Hematopoietic multipotent progenitor cell treated with erythropoietin and hydrocortisone succinate and interleukin-3 and kit ligand, for 17 days (in vitro differentiated cells): ENCODE measurements at places on chromosomes 12 and 14.

DNA sequence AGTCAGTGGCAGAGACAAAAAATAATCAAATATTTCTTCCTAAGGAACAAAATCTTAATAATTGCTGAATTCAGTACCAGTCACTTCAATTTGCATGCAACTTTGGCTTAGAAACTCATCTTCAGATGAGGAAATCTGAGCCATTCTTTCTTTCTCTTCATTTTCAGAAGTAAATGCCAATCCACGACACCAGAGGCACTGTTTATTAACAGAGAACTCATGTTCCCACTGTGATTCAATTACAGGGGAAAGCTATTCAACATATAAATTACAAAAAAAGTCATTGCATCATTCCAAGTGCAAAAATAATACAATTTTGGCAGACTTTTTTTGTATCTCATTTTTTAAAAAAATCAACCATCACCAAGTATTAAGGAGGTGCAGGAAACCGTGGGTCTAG, 816.1 kb upstream of the TMEM132C start:
- no peak for DNase-seq

DNA sequence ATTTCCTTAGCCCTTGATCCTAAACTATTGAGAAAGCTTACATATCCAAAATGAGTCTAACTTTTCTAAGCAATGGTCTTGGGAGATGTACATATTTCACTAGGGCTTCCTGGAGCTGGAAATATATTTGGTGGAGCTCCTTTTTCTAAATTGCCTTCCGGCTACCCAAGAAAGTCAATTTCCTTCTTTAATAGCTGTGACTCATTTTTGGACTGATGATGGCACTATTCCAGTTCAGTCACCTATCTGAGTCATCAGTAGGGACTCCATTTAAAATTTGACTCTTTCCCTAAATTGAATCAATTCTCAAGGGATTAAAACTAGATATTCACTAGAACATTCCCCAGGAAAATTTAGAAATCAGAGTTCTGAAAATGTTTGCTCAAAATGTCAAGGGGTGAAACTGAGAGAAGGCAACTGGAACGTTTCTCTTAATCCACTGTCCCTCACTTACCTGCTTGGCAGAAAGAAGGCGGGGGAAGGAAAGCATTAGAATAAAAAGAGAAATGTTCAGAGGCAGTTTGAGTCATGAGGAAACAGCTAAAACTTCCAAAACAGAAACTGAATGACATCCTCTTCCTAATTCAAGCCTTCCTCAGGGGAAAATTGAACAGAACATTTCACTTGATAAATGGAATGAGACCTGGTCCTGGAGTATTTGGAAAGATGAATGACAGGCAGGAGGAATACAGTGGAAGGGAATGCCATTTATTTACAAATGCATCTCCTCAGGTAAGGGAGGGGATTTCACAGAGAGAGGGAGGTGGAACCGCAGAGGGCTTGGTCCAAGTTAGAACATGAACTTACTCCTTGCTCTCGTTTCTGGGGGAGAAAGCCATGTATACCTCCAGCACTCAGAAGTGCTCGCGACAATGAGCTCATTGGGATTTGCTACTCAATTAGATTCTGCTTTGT, 91.2 kb downstream of the RGS6 start:
- peak; percentile 25 for DNase-seq

DNA sequence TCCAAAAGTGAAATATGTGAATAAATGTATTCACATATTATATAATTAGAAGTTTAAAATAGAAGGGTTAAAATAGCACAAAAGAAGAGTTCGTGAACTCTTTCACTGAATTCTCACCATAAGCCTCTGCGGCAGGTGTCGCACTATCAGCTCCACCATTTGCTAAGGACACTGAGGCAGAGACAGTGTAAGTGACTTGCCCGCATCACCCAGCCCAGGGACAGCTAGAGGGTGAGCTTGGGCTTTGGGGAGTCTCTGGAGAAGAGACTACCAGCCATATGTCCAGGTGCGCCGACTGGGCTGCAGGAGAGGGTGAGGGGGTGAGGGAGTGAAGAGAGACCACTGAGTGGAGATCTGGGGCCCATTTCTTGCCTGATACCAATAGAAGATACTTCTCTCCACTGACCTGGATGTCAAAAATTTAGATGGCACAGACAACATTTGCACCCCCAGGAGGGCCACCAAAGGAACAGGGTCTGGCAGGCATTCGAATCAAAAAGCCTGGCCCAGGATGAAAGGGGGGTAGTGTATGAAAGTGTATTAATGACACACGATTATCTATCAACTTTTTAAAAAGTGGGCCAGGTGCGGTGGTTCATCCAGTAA, 28.5 kb downstream of the FAIM2 start:
- DNase-seq: no peak

DNA sequence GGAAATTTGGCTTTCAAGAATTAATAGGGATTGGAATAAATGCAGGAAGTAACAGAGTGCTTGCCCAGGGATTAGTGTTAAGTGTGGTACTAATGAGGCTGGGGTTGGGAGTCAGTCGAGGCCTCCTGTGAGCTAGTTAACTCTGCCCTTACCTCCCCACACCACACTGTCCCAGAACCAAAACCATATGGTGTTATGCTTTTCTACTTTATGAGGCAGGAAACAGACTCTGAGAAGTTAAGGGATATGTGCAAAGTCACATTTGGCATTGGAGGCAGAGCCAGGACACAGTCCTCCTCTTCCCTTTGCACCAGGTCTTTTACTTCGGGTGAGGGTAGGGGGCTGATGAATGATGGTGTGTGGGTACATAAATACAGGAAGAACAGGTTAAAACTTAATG, 41.9 kb downstream of the PELI2 start:
- no peak for DNase-seq

DNA sequence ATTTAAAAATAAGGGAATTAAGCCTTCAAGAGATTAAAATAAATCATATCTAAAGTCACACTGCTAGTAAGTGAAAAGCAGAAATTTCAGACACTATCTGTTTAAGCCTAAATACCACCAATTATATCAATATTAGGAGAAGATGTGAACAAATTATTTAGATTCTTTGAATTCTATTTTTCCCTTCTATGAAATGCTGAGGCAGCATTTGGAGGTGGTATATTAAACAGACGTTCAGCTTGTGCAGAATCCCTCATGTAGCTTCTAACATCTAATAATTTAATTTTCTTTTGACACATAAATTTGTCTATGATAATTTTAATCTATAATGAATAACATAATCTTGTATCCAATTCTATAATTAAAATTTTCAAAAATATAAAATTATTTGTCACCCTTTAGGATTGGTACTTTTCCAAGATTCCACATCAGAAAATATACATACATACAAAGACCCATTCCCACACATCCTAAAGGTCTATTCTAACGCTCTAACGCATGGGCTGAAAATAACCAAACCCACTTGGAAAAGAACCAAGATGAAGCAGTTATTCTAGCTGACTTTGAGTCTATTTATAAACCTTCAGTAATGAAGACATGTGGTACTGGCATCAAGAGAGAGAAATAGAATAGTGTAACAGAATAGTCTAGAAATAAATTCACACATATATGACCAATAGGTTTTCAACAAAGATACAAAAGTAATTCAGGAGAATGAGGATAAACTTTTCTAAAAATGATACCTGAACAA, 751.8 kb downstream of the GALC start:
- no peak for DNase-seq

DNA sequence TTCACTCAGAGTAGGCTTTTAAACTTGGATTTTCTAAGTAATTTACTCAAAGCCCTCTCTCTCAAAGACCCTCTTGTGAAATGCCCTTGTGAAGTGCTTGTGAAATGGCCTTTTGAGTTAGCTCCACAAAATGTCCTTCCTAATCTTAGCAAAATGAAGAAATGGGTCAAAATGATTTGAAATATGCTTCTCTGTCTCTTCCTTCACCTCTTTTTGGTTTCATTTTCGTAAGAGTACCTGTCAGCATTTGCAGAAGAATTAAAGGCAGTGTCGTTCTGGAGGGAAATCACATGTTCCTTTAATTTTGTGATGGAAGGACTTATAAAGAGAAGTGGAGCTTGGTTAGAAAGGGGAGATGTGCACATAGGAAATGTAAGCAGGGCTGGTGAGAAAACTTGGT, 93.7 kb downstream of the HMGA2 start:
- no peak for DNase-seq

DNA sequence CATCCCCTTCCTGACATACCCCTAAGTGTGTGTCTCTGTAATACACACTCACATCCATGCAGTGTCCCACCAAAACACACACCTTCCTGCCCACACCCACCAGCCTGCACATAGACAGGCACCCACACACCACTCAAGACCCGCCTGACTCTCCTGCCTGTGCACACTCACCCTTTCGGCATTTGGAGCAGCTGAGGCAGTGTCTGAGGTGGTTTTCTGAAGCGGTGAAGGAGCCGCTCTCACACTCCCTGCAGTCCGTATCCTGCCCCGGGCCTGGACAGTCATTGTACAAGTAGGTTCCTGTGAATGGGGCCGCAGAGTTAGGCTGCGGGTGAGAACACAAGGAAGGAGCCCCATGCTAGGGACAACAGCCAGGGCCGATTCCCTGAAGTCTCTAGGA, 8.3 kb downstream of the TNFRSF1A start:
- DNase-seq: no peak

DNA sequence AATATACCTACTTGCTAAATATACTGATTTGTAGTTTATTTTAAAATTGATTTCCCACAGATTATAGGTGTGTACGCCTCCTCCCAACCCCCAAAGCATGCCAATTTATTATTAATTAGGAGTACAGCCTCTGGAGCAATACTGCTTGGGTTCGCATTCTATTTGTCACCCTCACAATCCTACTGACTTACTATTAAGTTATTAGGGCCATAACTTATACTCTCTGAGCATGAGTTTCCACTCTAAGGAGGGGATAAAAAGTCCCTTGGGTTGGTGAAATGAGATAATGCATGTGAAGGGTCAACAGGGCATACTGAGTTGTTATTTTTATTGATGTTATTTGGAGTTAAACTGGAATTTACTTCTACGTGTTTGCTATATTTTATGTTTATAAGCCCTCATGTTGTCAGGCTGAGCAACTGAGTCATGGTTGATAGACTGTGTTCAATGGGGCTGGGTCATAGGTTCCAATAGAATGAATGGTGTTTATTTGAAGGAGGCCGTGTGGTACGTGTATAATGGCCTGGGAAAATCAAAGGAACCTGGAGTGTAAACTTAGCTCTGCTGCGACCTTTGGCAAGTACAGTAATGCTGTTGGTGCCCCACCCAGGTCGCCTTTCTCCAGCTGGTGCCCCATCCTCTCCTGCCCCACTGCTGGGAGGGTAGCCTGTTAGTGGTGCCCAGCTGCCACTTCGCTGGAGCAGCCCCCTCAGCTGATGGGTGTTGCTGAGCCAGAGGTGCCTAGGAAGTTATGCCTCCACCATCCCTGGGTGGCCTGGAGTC, 99.3 kb upstream of the PTPRB start:
- DNase-seq: no peak

- no peak for DNase-seq
Observed at GRCh38 chr12:124428792-124429281, 133.9 kb downstream of the RFLNA start.

- no peak for DNase-seq
Observed at GRCh38 chr14:84708865-84709264, 821.1 kb upstream of the FLRT2 start.

DNA sequence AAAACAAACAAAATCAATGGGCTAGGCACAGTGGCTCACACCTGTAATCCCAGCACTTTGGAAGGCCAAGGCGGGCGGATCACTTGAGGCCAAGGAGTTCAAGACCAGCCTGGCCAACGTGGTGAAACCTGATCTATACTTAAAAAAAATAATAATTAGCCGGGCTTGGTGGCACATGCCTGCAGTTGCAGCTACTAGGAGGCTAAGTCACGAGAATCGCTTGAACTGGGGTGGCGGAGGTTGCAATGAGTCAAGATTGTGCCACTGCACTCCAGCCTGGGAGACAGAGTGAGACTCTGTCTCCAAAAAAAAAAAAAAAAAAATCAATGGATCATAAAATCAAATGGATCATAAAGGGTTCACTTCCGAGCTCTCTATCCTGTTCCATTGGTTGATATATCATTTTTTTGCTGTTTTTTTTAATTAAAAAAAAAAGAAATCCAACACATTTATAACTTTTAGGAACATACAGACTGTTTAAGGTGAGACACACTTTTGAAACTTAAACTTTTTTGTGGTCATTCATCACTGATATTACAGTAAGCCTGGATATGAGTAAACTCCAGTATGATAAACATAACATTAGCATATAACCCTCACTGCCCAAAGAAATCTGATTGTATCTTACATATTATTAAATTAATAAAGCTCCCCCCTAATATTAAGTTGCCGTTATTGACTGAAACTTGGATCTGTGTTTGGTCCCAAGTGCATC, 22.1 kb downstream of the MOK start:
- DNase-seq: no peak

GRCh38 chr12:13173012-13173932, 23.3 kb upstream of the EMP1 start:
- no peak for DNase-seq

DNA sequence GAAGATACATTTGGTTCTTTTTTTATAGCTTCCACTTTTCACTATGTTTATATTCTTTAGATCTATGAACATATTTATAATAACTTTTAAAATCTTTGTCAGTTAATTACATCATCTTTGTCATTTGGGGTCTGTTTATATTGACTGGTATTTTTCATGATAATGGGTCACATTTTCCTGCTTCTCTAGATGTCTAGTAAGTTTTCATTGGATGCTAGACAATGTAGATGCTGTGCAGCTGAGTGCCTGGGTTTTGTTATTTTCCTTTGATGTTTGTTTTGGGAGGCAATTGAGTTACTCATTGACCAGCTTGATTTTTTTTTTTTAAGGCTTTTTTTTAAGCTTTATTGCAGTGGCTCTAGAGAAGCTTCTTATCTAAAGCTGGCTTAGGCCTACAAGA, 4.9 kb downstream of the MAP1LC3B2 start:
- no peak for DNase-seq
